ENCODE measurements at places on chromosomes 6 and 20.

DNA sequence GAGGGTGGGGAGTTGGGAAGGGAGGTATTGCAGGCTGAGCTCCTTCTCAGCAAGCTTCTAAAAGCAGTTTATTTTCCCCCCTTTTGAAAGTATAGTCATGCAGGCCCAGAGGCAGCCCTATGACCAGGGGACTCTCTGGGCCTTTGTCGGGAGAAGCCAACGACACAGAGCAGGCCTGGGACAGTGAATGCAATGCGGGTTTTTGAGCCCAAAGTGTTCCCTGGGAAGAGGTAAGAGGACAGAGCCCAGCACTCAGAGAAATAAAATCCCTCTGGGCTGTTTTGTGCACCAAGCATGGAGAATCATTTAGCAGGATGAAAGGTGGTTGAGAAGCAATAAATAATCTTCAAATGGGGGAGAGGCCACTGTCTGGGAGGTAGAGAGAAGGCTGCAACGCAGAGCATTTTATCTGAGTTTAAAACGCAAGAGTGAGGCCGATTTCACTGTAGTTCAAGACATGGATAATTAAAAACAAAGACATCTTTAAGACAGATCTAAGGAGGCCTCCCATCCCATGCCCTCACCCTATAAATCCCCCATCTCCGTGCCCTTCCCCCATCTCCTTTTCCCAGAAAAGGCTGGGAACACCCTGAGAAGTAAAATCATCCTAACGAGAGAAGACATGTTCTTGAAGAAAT, 237.5 kb downstream of the CDC5L start:
- no peak for DNase-seq

- DNase-seq, result no peak
Observed at GRCh38 chr6:109336221-109336961, 45.9 kb downstream of the CD164 start.

GRCh38 chr6:30782425-30783014, 38.2 kb upstream of the IER3 start:
- DNase-seq, result no peak

GRCh38 chr6:38714239-38715015, 684 bp upstream of the DNAH8 start:
- no peak for DNase-seq

- DNase-seq, result no peak
Observed at GRCh38 chr6:72739368-72739779, 117.5 kb downstream of the KCNQ5 start.

- DNase-seq, result no peak
Observed at GRCh38 chr20:5680192-5680591, 70.0 kb upstream of the SHLD1 start.

DNA sequence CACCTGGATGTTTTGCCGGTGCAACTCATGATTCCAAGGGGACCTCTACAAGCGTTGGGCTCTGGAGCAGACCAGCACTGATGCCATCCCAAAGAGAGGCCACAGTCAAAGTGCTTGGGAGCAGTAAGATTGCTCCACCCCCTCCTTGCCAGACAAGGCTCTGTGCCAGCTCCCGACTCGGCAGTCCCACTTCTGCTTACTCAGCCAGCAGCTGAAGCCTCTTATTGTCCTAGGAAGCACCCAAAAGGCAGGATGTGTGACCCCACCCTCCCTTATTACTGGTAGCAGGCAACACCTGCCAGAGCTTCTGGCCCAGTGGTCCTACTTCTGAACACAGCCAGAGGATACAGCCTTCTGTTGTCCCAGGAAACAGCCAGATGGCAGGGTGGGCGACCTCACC, 614.2 kb downstream of the TENT5A start:
- DNase-seq, result peak; percentile 5

- DNase-seq, result no peak
Observed at GRCh38 chr6:157110607-157111006, 212.7 kb downstream of the TMEM242 start.

DNA sequence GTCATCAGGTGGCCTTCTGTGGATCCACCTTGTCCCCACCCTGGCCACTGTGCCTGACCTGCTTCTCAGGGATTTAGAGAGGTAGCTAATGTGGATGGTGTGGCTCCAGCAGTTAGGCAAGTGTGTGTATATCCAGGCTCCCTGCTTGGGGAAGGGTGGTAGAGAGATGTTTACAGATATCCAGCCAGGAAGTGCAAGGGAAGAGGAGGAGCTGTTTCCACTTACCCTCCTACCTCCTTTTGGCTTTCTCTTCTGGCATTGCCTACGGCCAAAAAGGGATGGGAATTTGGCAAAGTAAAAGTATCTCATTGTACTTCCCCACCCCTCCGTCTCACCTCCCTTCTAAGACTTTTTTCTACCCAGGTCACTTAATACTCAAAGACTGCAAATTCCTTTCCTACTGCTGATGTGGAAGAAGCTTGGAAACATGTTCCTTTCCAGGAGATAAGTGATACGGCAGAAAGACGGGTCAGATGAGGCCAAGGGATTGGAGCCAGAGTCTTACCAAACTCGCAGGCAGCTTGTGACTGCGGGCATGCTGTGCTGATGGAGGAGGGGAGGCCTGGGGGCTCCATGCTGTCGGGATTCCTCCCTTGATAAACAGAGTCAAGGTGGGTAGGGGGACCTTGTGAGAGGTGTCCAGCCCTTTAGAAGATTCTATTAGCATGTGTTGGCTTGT, 253.4 kb downstream of the PRL start:
- no peak for DNase-seq

DNA sequence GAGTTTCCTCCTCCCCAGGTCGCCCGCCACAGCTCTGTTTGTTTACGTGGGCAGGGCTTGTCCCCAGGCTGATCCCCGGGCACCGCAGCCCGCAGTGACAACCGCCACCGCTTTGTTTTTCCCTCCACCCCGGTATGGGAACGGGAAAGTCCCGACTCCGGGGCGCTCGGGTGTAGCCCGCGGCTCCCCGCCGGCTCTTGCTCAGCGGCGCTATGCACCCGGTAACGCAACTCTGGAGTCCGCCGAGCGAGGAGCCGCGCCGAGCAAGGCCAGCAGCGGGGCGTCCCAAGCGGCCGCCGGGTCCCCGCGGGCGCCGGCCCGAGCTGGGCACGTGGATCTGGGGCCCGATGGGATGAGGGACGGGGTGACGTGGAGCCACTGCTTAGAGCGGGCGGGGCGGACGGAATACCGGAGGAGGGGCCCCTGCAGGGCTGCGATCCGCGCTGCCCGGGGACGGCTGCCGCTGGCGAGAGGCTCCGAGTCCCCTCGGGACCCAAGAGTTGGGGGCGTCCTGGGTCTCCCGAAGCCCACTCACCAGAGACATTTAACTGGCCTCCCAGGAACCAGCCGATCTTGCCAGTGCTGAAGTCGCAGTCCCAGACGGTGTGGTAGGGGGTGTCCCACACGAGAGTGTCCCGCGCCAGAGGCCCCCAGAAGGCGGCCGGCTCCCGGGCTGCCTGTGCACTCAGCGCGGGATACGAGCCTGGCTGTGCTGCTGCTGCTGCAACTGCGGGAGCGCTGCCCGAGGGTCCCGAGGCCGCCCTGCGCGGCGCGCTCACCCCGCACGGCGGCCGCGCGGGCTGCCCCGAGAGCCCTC, 497 bp downstream of the ACSS1 start:
- no peak for DNase-seq

- DNase-seq, result no peak
Observed at GRCh38 chr6:166262743-166263515, 45.3 kb downstream of the PRR18 start.

GRCh38 chr6:8707956-8708772, 272.8 kb upstream of the SLC35B3 start:
- DNase-seq, result no peak

DNA sequence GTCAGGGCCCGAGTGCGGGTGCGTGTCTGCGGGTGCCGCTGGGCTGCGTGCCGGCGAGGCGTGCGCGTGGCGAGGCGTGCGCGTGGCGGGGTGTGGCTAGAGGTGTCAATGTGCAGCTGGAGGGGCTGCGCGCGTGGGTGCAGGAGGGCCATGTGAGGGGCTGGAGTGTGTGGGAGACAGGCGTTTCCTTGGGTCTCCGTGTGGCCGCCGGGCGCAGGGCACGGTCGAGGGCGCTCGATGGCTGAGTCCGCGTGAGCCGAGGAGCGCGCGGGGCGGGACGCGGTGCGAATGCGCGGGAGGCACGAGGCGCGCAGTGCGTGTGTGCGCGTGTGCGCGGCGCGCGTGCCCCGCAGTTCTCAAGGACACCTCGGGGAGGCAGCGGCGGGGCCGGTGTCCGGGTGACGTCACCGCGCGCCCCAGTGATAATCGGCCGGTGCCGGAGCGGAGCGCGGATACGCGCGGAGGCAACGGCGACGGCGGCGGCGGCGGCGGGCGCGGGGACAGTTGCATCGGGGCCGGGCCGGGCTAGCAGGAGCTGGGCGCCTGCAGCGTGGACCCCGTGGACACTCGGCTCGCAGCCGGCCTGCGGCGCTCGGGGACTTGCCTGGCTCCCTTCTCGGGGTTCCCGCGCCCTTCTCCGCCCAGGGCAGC, 38.7 kb downstream of the YTHDF1 start:
- DNase-seq, result no peak

DNA sequence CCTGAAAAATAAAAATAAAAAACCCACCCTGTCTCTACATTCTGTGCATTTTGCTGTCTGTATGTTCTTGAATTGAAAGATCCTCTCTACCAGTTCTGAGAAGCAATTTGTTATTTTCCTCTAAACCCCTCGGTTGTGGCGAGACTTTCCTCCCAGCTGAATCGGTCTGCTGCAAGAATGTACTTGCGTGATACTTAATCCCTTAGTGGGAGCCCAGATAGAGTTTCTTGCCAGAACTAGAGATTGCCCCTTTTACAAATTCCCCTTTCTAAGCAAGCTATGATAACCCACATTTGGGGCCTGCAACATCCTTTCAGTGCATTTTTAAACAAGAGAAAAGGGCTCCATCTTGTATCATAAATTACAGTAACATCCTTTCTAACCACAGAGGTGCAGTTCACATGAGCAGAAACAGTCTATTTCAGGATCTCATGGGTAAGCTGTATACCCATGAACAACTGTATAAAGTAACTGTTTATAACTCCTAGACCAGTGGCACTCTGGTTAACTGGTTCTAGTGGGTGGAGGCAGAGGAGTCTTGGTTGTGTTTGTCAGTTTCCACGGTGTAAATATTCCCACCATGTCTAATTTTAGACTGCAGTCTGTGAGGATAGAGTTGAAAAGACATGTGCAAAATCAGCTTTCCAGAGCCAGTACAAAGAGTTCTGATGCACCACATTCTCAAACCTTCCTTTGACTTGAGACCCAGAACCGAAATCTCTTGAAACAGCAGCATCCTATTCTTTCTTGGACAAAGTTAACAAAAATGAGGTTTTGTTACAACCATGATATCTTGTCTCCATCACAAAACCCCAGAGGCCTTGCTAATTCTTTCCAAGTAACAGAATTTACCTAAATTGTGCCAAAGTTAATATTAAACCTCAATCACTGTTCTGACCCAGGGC, 113.1 kb upstream of the ZNF217 start:
- DNase-seq, result no peak

GRCh38 chr6:46985943-46986342, 56.2 kb downstream of the ADGRF1 start:
- no peak for DNase-seq

DNA sequence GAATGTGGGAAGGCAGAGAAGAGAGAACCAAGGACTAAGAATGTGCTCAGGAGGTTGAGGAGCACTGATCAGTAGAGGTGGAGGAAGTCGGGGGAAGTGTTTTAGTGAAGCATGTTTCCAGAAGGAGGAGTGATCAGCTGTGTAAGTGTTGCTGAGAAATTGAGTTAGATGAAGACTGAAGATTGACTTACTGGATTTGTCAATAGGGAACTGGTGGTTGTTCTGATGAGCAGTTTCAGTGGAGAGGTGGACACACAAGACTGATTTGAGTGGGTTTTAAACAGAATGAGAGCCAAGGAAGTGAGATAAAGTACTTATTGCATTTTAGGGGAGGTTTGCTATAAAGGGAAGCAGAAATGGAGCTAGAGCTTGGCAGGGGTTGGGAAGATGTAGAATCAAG, 182.6 kb downstream of the CDKAL1 start:
- no peak for DNase-seq

GRCh38 chr6:52523378-52524142, 53.3 kb downstream of the TRAM2 start:
- no peak for DNase-seq

GRCh38 chr6:140548366-140548765, 1173.9 kb upstream of the CITED2 start:
- DNase-seq, result no peak

GRCh38 chr20:45347936-45348778, at the start of gene SDC4:
Gene SDC4 (minus strand): TSS chr20:45348424. CDS start chr20:45348384, 40 bp downstream.
- DNase-seq, result peak; percentile 61

DNA sequence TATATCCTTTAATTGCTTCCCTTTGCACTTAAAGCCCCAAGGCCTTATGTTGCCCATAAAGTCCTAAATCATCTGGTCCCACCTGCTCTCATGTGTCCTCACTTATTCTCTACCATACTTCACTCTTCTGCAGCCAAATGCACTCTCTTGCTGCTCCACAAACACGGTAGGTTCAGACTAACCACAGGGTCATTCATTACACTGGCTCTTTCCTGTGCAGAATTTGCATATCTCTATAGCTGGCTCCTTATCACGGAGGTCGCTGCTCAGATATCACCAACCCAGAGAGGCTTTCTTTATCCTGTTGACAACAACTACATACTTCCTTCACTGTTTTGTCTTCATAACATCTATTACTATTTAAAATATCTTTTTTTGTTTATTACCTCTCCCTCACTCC, 86.8 kb downstream of the MOXD1 start:
- no peak for DNase-seq

DNA sequence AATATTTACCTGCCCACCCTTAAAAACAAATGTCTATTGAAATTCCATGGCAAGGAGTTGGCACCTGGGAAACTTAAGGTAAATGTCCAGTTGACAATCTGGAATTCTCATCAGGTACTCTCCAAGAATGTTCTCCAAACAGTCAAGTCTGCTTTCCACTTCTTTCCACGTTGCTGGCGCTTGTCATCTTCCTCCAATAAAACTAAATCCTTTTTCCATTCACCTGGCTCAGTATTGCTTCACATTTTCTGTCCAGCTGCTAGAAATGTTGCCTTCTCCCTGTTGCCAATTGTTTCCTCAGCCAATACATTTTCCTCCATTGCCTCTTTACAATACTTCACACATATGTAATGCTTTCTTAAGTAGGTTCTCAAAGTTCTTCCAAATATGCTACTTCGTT, 1288.1 kb upstream of the MAP3K7 start:
- DNase-seq, result no peak

DNA sequence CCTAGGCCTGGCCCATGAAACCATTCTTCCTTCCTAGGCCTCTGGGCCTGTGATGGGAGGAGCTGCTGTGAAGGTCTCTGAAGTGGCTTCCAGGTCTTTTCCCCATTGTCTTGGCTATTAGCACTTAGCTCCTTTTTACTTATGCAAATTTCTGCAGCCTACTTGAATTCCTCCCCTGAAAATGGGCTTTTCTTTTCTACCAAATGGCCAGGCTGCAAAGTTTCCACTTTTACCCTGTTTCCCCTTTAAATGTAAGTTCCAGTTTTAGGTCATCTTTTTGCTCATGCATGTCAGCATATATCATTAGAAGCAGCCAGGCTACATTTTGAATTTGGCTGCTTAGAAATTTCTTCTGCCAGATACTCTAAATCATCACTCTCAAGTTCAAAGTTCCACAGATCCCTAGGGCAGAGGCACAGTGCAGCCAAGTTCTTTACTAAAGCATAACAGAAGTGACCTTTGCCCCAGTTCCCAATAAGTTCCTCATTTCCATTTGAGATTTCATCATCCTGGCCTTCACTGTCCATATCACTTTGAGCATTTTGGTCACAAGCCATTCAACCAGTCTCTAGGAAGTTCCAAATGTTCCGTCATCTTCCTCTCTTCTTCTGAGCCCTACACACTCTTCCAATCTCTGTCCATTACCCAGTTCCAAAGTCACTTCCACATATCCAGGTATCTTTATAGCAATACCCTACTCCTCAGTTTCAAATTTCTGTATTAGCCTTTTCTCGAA, 71.9 kb downstream of the TBC1D7 start:
- DNase-seq, result no peak

GRCh38 chr6:30683183-30683979, 3.1 kb downstream of the PPP1R18 start:
- DNase-seq, result no peak

All from H54 (cell line).